ENCODE measurements at places on chromosomes 1 and 21. TPM values are rescaled to one million over a fixed set of nuclear protein-coding genes. Genes with fewer than 3 reads are reported as not detected.

DNA sequence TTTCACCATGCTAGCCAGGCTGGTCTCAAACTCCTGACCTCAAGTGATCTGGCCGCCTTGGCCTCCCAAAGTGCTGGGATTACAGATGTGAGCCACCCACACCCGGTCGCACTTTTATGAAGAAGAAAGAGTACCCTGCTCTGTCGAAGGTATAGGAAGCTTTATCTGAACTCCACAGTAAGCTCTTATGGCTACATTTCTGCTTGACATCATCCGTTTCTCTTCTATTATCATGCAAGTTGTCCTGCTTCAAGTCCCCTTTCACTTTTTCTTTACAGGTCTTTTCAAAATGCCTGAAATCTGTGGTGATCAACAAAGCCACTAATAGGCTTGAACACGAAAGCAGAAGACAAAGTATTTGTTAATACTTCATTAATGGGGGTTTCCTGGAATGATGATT, 4.0 kb downstream of the RPE65 start:
- no peak for DNase-seq

Gene RHEX
- not detected for total RNA-seq

GRCh38 chr1:234620272-234621126, 10.5 kb upstream of the IRF2BP2 start:
- DNase-seq, result no peak

Gene EPS8L3
- not detected for total RNA-seq

- DNase-seq, result no peak
Observed at GRCh38 chr1:239025223-239025622, 361.1 kb upstream of the CHRM3 start.

GRCh38 chr21:23488245-23488644, 2119.0 kb downstream of the MRPL39 start:
- DNase-seq, result no peak

Gene BSND
- total RNA-seq, result not detected

DNA sequence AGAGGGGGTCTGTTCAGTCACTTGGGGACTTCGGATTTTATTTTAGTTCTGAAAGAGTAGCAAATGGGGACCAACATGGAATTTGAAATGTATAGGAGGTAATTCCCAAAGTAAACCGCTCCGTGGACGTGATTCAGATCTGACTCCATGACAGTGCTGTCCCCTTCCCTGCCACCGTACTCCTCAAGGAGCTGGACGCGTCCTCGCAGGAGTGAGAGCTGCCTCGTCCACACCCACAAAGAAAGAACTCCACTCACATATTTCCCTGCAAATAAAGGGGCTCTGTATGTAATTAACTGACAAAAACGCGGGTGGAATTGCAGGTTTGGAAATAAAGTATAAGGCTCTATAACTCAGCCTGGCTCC, 183.6 kb downstream of the ETS2 start:
- no peak for DNase-seq

DNA sequence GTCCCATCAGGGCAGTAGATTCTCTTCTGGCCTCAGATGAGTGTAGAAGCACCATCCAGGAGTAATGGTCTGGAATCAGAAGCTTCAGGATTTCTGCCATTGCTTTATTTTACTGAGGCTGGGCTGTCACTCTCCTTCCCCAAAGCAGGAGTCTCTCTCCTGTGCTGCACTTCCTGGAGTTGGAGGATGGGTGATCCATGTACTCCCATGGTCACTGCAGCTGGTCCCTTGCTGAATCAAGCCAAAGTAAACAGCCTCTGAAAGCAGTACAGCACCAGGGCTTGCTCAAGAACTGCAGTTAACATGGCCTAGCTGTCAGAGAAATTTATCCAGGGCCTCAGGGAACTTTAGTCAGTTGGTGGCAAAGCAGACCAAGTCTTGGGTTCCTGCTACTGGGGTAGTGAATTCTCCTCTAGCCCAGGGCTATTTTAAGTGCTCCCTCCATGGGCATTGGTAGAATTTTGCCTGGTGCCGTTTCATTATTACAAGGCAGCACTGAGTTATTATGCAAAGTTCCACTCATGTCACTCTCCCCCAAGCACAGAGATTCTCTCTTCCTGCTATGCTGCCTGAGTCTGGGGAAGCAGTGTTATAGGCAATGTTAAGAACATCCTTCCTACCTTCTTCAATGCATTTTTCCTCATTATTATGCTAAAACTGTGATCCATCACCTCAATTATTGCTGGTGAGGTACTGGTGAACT, 29.5 kb downstream of the DRAM2 start:
- DNase-seq, result no peak

Gene RXFP4
- not detected for total RNA-seq

DNA sequence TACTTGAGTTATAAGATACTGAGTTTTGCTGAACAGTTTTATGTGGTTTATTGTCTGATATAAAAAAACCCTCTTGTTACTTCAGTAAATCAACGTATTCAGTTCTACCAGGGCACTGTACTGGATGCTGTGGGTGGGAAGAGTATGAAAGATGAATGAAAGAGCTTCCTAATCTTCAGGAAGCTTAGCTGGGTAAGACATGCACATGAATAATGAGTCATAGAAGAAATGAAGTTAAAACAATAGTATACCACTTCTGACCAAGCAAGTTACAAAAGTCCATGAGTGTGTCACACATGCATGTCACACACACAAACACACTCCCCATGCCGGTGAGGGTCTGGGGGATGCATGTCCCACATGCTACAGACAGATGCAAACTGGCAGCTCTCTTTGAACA, 105.9 kb downstream of the SIPA1L2 start:
- no peak for DNase-seq

Gene SELE
- total RNA-seq, result not detected

DNA sequence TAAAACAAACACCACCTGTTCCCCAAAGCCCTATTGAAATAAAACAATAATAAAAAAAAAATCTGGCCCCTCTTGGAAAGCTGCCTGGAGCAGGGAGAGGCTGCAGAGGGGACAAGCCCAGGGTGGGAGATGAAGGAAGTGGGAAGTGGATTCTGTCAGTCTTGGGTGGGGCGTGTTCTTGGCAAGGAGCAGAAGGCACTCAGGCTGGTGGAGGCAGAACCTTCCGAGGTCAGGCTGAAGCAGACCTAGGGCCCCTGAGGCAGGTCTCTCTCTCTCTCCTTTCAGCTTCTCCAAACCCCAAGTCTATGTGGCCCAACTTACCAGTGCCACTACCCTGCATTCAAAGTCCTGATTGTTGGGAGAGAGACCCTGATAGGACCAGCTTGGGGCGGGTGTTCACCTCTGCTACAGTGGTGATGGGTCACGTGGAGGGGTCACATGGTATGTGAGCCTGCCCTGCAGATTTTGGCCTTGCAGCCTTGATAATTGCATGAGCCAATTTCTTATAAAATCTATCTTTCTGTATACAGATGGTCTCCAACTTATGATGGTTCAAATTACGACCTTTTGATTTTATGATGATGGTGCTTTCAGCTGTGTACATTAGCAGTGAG, 145.4 kb upstream of the C1orf174 start:
- no peak for DNase-seq

Gene DISC1
- total RNA-seq, result 12.6 TPM

GRCh38 chr1:109040989-109041620, 797 bp downstream of the WDR47 start:
- peak; percentile 52 for DNase-seq

Gene MACF1
- total RNA-seq, result 366 TPM

- DNase-seq, result no peak
Observed at GRCh38 chr1:18037651-18038050, 69.9 kb upstream of the IGSF21 start.

GRCh38 chr1:23657659-23658275, 33.8 kb upstream of the RPL11 start:
- DNase-seq, result peak; percentile 60

DNA sequence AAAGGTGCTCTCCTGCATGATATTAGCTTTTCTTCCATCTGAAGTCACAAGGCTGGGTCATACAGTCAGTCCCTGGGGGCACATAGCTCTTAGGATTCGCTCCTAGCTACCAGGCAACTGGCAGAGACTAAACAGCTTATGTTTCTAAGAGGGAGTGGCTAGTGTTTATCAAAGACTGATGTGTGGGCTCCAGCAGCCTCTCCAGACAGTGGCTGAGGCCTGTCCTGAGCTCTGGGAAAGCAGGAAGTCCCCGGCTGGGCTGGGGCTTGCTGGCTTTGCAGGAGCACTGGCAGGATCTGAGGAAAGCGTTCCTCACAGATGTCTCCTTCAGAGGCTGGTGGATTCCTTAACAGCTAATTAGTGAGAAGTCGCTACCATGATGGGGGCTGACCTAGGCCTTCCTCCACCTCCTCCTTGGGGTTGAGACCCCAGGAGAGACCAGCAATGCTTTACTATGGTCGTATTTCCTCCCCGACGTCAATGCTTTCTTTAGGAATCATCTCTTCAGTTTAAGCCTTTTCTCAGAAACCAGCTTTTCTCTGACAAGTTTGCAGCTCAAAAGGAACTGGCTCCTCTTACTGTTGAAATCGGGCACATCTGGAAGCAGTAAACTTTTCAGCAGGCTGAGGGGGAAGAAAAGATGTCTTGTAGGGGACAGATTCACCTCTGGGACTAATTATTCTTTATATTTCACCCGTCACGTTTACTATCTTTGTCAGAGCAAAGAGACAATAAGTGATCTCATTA, 33.5 kb upstream of the HHAT start:
- DNase-seq, result no peak

DNA sequence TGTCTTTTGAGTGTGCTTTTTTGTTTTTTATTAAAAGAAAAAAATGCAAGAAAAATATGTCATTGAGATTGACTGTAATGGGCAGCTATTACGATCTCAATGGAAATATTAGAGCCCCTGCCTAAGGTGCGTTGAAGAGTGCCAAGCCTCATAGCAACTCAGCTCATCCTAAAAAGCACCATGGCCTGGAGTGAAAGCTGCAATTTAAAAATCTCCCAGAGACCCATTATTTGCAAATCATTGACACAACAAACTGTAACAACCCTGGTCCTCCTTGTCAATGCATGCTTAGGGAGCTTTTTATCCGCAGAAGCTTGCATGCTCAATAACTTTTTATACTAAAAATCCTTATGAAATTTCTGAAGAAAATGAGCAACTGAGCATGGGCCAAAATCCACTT, 954.5 kb downstream of the ADGRL2 start:
- no peak for DNase-seq

GRCh38 chr21:23694390-23694789, 1912.9 kb downstream of the MRPL39 start:
- DNase-seq, result no peak

GRCh38 chr1:76256289-76257223, 182.0 kb downstream of the ST6GALNAC3 start:
- DNase-seq, result no peak

Gene SPRR1B
- total RNA-seq, result not detected

GRCh38 chr1:150233359-150234308, 2.3 kb downstream of the ANP32E start:
- peak; percentile 50 for DNase-seq

Gene FCAMR
- total RNA-seq, result not detected

Gene GLMN
- 21.9 TPM for total RNA-seq

GRCh38 chr1:177170756-177171535, at the start of gene BRINP2:
TSS of gene BRINP2 (plus strand) at chr1:177170958. CDS start at chr1:177229877, 58,919 bp downstream.
- DNase-seq, result no peak

- peak; percentile 44 for DNase-seq
Observed at GRCh38 chr1:41496080-41497055, 11.9 kb upstream of the EDN2 start.

GRCh38 chr1:167136191-167136614, 42.3 kb downstream of the STYXL2 start:
- no peak for DNase-seq
